CD8-positive, alpha-beta memory T cell (primary cell): ENCODE measurements at places on chromosomes 6 and 20. TPM values are rescaled to one million over a fixed set of nuclear protein-coding genes. Genes with fewer than 3 reads are reported as not detected.

The CLPSL2 gene
- polyA plus RNA-seq: not detected

The C6orf62 gene
- polyA plus RNA-seq: 120 TPM

The MCUR1 gene
- polyA plus RNA-seq: 8.4 TPM

The COL9A3 gene
- not detected for polyA plus RNA-seq

The RIMS1 gene
- not detected for polyA plus RNA-seq

The HSP90AB1 gene
- polyA plus RNA-seq: 460 TPM

The GABRR1 gene
- polyA plus RNA-seq: not detected

The LY6G6D gene
- not detected for polyA plus RNA-seq

The MAS1 gene
- not detected for polyA plus RNA-seq

The HCK gene
- not detected for polyA plus RNA-seq

The CALHM4 gene
- not detected for polyA plus RNA-seq

The GPLD1 gene
- 0.46 TPM for polyA plus RNA-seq

The FOXP4 gene
- 1.6 TPM for polyA plus RNA-seq

The GNRH2 gene
- not detected for polyA plus RNA-seq

The AVP gene
- polyA plus RNA-seq: not detected

The HLA-DRA gene
- 41.3 TPM for polyA plus RNA-seq

The SIRPB1 gene
- polyA plus RNA-seq: 0.93 TPM

The LAMA4 gene
- not detected for polyA plus RNA-seq

The HLA-DOB gene
- 0.62 TPM for polyA plus RNA-seq

The TRAPPC3L gene
- polyA plus RNA-seq: not detected

The CYB5R4 gene
- 36.0 TPM for polyA plus RNA-seq

The HCRTR2 gene
- polyA plus RNA-seq: not detected

The MYL9 gene
- polyA plus RNA-seq: not detected

The IPCEF1 gene
- polyA plus RNA-seq: 57.8 TPM

The FGD2 gene
- polyA plus RNA-seq: 0.53 TPM

The CDKN1A gene
- 1.6 TPM for polyA plus RNA-seq

The PRSS16 gene
- 1.5 TPM for polyA plus RNA-seq

The REM1 gene
- polyA plus RNA-seq: not detected

The SLC22A2 gene
- polyA plus RNA-seq: not detected

The CCN6 gene
- polyA plus RNA-seq: 0.15 TPM

The NFKBIL1 gene
- 6.9 TPM for polyA plus RNA-seq

The UBD gene
- not detected for polyA plus RNA-seq

The ATP6V1G2 gene
- 1.4 TPM for polyA plus RNA-seq

The CNR1 gene
- not detected for polyA plus RNA-seq

The HLA-A gene
- 3,526 TPM for polyA plus RNA-seq

The RIPPLY2 gene
- not detected for polyA plus RNA-seq

The IER3 gene
- polyA plus RNA-seq: 0.58 TPM

The SLC22A3 gene
- polyA plus RNA-seq: not detected

The SLC17A1 gene
- polyA plus RNA-seq: not detected

The NHLRC1 gene
- polyA plus RNA-seq: 0.81 TPM

The PPP1R14C gene
- polyA plus RNA-seq: 0.76 TPM

The CST5 gene
- not detected for polyA plus RNA-seq

The MCCD1 gene
- not detected for polyA plus RNA-seq

The EBF4 gene
- 2.0 TPM for polyA plus RNA-seq

The LCA5 gene
- 0.12 TPM for polyA plus RNA-seq

The NKAIN2 gene
- polyA plus RNA-seq: not detected
